Stomach (tissue), 19 donors: ENCODE measurements at places on chromosomes 2 and 18.

- DNase-seq = no peak
These were observed 12.2 kb downstream of the CNDP2 start for GRCh38 chr18:74508366-74508765.

GRCh38 chr18:71625556-71626090, 918.5 kb downstream of the CBLN2 start:
- DNase-seq = no peak

DNA sequence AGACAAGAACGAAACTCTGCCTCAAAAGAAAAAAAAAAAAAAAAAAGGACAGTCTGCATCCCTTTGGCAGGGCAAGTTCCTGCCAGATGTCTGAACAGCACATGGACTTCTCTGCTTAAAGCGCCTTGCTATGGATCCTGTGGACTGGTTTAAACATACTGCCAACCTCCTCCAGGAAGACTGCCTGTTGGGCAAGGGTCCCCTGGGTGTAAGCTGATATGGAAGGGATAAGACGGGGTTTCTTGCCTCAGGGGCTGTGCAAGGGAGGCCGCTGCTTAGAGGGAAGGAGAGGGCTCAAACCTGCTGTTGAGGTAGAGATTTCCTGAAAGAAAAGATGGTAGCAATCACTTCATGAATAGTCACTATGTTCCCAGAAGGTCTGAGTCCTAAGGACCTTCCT, 22.2 kb downstream of the SKA1 start:
- DNase-seq = no peak

DNA sequence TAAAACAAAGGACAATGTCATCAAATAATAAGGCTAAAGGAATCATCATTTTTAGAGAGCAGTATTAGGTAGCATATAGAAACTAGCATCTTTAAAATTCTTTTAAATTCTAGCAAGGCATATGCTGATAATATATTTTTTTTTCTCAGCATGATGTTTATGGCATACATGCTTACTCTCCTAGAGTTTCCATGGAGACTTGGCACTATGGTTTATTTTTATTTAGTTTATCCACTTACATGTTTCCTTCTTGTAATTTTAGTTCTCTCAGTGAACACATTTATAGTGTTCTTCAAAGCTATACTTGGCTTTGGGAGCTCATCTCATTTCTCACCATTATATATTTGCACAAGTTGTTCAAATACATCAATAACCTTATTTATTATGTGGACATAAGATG, 413.8 kb upstream of the LINC00305 start:
- no peak for DNase-seq

- no peak for DNase-seq
These were observed 5.5 kb upstream of the TACR1 start for GRCh38 chr2:75204833-75205232.
